ENCODE measurements at places on chromosomes 6 and 20.

DNA sequence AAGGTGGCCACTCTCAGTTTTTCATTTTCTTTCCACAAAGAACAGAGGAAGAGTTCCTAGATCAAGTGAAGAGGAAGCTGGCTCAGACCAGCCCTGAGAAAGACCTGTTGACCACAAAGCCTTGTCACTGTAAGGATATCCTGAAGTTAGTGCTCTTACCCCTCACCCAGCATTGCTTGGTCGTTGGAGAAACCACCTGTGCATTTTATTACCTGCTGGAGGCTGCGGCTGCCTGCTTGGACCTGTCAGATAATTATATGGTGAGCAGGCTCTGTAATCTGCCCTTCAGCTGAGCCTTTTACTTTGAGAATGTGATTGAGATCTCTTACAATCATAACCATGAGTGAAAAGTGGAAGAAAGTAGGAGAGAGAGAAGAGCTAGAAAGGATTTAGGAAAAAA, 21.9 kb downstream of the TREML1 start:
- DNase-seq, result no peak

DNA sequence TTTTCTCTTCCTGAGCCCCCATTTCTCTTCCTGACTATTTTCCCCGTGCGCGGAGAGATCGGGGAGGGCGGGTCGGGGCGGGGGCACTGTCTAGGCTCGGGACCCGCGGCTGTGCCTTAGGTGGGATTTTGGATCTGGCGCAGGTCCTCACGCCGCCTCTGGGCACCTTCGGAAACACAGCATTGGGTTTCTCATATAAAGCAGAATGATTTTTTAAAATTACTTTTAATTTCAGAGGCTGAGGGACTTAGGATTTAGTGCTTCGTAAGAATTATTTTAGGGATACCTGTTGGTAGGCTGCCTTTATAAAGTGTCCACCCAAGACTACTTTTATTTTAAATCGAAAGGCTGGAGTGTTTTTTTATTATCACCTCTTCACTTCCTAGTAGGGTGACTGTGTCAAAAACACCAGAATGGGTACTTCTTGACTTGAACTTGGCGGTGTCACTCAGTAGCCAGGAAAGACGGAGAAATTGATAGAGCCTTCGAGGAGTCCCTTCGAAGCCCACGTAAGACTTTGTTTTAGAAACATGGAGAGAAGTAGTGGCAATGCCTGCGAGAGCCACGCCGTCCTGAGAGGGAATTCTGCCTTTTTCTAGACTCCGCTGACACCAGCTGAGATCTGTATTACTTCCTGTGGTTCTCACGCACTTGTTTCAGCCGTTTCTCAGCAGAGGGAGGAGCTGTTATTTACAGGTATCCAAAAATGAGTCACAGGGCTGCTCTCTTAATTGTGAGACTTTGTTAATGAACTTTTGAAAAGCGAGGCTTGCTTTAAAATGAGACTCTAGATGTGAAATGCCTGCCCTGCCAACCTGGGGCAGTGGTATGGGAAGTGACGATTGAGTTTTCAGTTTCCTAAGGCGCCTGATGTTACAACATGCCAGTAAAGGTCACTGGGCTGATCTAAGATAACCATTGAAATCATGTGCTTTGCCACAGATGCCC, 667 bp downstream of the STX11 start:
- DNase-seq, result no peak

GRCh38 chr6:37785002-37785662, 34.4 kb upstream of the ZFAND3 start:
- peak; percentile 48 for DNase-seq

- no peak for DNase-seq
These were observed 66.1 kb upstream of the CTNNBL1 start for GRCh38 chr20:37627767-37628130.

GRCh38 chr6:35469751-35470662, 1.8 kb downstream of the RPL10A start:
- peak; percentile 43 for DNase-seq

GRCh38 chr20:50336661-50337060, 146.0 kb downstream of the CEBPB start:
- DNase-seq, result no peak

- DNase-seq, result no peak
These were observed 2.9 kb downstream of the AVP start for GRCh38 chr20:3081641-3082040.

DNA sequence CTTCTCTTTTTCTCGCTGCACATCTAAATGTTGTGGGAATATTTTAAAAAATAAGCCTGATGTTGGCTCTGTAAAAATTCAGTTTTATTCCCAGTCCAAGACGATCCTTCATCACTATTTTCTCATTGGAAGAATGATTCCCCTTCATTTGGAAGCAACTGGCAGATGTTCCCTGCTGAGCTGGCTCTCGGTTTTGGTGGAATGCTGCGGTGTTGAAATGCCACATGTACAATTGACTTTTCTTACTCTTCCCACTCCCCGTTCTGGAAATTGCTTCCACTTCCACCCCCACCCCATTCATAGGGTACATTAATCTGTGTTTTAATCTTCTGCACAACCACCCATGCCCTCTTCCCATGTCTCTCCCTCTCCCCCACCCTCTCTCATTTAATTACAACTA, 496.3 kb upstream of the MAP3K7 start:
- DNase-seq, result no peak

- DNase-seq, result no peak
These were observed 26.9 kb downstream of the SPATA2 start for GRCh38 chr20:49888212-49889000.

DNA sequence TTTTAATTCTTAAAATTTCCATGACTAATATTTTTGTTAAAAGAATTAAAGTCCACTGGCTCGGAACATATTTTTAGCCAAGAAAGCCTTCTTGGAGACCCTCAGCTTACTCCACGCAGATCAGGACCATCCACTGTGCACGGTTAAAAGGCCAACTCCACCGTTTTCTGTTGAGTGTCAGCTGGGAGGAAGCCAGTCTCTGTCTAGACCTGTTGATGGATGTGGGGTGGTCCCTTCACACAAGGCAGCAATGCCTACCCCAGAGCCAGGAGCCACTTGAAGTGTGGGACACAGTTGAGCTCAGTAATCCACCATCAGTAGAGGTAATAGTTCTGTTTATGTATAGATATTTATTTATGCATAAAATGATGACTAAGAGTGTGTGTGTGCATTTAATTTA, 19.9 kb upstream of the QKI start:
- DNase-seq, result no peak

- no peak for DNase-seq
These were observed 173.0 kb downstream of the SOD2 start for GRCh38 chr6:159520002-159520401.

DNA sequence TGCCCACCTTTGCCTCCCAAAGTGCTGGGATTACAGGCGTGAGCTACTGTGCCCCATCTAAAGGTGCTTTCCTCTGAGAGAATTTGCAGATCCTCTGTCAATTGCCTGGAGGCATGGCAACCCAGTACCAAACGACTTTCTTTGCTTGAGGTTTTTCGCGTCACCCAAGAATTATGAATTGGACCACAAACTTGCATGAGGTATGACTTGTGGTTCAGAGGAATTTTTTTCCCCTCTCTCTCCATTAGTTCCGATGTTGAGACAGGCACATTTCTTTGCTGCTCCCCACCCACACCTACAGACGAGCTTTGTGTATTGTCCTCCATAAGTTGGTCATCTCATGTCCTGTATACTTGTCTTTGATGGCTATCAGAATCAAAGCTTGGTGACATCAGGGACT, 11.8 kb upstream of the SCAF8 start:
- no peak for DNase-seq

GRCh38 chr6:5547556-5547955, 286.2 kb downstream of the FARS2 start:
- DNase-seq, result no peak

DNA sequence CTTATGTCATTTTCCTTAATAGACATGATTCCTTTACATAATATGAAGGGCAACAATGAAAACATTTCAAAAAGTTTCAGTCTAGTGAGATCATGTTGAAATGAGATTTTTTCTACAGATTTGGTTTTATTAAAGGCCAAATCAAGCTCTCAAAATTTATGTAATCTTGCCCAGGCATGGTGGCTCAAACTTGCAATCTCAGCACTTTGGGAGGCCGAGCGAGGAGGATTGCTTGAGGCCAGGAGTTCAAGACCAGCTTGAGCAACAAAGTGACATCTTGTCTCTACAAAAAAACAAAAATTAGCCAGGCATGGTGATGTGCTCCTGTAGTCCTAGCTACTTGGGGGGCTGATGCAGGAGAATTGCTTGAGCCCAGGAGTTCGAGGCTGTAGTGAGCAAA, 50.8 kb downstream of the LRP11 start:
- no peak for DNase-seq

DNA sequence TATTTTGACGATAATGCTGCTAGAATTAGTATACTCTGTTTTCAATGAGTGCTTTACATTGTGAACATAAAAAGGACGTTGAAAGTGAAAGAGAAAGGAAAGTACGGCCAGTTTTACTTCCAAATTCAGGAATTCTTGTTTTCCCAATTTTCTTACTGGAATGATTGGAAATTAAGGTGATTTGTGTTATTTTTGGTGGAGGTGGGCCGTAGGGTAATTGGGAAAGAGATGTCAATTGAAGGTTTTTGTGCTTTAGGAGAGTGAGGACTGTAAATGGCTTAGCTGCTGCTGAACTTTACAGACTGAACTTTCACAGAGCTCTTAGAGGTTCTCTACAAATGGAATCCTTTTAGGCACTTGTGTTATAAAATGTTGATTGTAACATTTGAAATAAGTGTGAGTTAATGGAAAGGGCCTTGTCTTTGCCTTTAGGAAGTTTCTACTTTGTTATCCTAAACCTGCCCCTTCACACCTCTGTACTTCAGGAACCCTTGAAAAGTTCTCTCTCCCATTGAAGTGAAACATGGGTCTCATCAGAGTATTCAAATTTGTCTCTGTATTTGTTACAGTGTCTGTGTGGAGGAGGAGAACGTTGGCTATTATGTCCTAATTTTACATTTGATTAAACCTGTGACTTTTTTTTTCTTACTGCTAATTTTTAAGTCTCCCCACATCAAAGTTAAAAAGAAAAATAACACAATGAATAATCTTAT, 256.4 kb downstream of the ARID1B start:
- no peak for DNase-seq

DNA sequence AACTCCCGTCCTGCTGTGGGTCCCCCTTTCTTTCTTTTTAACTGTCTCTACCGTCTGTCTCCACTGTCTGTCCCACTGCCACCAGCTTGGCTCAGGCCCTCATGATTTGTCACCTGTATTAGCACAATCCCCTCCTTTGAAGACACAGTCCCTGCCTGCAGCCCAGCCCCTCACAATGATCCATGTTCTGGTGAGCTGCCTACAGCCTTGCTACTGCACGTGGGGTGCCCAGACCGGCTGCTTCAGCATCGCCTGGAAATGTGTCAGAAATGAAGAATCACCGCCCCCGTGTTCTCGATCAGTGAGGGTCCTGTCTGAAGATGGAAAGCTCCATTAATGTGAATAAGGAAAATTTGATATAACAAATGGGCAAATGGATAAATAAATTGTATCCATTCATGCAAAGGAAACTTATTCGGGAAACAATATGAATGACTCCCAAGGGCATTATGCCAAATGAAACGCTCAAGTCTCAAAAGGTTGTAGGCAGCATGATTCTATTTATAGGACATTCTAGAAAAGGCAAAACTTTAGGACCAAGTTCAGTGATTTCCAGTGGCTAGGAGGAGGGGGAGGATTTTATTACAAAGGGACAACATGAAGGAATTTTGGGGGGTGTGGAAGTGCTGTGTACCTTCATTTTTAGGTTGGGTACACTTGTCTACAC, 59.4 kb upstream of the CD83 start:
- no peak for DNase-seq

- no peak for DNase-seq
These were observed 72.9 kb downstream of the RFX6 start for GRCh38 chr6:116949964-116950363.

- DNase-seq, result no peak
These were observed 50.6 kb downstream of the SLC22A3 start for GRCh38 chr6:160398674-160399271.

DNA sequence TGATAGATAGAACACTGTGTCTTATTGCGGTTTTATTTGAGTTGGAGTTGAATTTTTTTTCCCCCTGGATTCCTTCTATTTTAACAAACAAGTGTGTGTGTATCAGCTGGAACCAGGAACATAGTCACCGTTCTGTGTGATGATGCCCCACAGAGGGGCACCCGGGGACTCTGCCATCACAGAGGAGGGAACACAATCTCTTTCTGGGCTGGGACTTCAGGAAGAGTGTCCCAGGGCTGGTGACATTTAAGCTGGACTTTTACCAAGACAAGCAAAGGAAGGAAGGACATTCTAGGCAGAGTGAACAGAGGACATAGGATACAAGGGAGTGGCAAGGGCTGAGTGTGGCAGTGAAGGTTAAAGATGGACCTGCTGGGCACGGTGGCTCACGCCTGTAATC, 33.2 kb downstream of the TAF8 start:
- DNase-seq, result no peak

GRCh38 chr6:139337830-139338229, 36.6 kb downstream of the CITED2 start:
- DNase-seq, result no peak

- DNase-seq, result no peak
These were observed 24.3 kb upstream of the CCN5 start for GRCh38 chr20:44690781-44691423.

DNA sequence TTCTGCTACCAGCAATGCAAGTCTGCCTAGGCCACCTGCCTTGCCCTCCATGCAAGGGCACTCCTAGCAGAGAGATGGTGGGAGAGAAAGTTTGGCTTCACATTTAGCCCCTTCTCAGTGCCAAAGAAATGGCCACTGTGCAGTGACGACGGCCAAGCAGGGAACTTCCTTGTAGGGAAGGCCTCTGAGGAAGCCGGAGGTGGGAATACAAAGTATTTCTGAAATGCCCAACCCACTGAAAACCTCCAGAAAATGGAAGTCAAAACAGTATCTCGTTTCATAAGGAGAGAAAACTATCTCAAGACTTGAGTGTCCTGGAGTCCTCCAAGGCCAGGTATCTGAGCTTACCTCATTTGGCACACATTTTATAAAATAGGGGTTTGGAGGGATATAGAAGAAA, 42.7 kb downstream of the JAG1 start:
- DNase-seq, result no peak

DNA sequence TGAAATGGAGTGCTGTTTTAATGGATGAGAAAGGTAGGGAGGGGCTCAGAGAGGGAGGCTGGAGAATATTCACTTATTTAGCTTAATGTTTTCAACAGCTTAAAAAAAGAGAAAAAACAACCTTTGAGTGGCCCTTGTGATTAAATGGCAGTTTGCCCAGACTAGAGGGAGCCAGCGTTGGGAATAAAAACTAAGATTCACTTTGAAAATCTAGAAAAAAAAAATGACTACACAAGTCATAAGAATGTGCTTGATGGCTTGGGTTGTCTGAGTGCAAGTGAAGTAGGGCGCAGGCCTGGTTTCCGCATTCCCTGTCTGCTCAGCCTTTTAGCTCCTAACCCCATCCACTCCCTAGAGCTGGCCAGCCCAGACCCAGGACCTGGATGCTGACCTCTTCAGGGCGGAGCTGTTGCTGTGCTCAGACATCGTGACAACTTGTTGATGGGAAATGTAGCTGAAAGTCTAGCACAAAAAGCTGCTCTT, 28.9 kb downstream of the UTRN start:
- no peak for DNase-seq

DNA sequence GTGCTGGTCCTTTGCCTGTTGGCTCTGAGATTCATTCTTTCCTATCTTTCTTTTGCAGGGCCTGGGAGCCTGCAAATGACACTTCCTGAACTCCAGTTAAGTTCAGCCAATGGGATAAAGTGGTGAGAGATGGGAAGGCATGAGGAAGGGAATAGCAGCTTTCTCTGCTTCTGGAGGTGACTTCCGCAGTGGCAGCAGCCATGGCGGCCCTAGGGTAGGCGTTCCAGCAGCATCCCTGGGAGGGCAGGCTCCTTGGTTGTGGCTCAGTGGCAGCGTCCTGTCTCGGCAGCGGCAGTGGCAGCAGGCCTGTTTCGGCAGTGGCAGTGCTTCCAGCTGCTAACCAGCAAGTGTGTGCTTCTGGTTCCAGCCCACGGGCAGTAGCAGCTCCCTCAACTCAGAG, 7.3 kb upstream of the MDFI start:
- DNase-seq, result no peak
